ENCODE measurements at places on chromosomes 5 and 9. TPM values are rescaled to one million over a fixed set of nuclear protein-coding genes. Genes with fewer than 3 reads are reported as not detected.

TUSC1 gene
- total RNA-seq = 16.5 TPM

WNK2 gene
- 29.2 TPM for total RNA-seq

S1PR3 gene
- total RNA-seq = 26.2 TPM

PCBD2 gene
- total RNA-seq = 9.4 TPM

ERAP2 gene
- 3.5 TPM for total RNA-seq

QRFP gene
- not detected for total RNA-seq

FBLL1 gene
- total RNA-seq = 17.4 TPM

ZFP37 gene
- total RNA-seq = 15.5 TPM

SYK gene
- 6.1 TPM for total RNA-seq

CEL gene
- 0.30 TPM for total RNA-seq

SHOC1 gene
- not detected for total RNA-seq

PCSK1 gene
- 65.5 TPM for total RNA-seq

ORM2 gene
- total RNA-seq = not detected

SCGB3A1 gene
- total RNA-seq = not detected

NUTM2F gene
- not detected for total RNA-seq

SLF1 gene
- total RNA-seq = 21.1 TPM

IFNA21 gene
- not detected for total RNA-seq

CSF1R gene
- 40.7 TPM for total RNA-seq

AFAP1L1 gene
- total RNA-seq = 11.2 TPM

PDE8B gene
- total RNA-seq = 12.7 TPM

POLK gene
- total RNA-seq = 42.9 TPM

SPOCK1 gene
- 97.6 TPM for total RNA-seq

HK3 gene
- 0.66 TPM for total RNA-seq

NACC2 gene
- total RNA-seq = 23.3 TPM

TNIP1 gene
- total RNA-seq = 25.5 TPM

CTSV gene
- total RNA-seq = 11.7 TPM

TLN1 gene
- 73.7 TPM for total RNA-seq

OR13C9 gene
- total RNA-seq = not detected

FAT2 gene
- total RNA-seq = 3.2 TPM

APBA1 gene
- 38.5 TPM for total RNA-seq

OTP gene
- 0.83 TPM for total RNA-seq

PRKAA1 gene
- 83.4 TPM for total RNA-seq

FBXO4 gene
- 17.0 TPM for total RNA-seq

IFNA16 gene
- total RNA-seq = not detected

MARCOL gene
- total RNA-seq = not detected

GZMA gene
- total RNA-seq = 0.20 TPM

CCL27 gene
- total RNA-seq = not detected

PCDHGB6 gene
- 10.6 TPM for total RNA-seq

CDC42SE2 gene
- 35.1 TPM for total RNA-seq

FGF10 gene
- total RNA-seq = 10.1 TPM

CDH9 gene
- total RNA-seq = 3.2 TPM

IL5 gene
- not detected for total RNA-seq

PCDHA1 gene
- total RNA-seq = 1.0 TPM

GNA14 gene
- total RNA-seq = 5.0 TPM

ABLIM3 gene
- 32.6 TPM for total RNA-seq

SCGB3A2 gene
- total RNA-seq = not detected

TAF11L10 gene
- total RNA-seq = not detected

GPR150 gene
- total RNA-seq = 0.06 TPM

PTPRD gene
- total RNA-seq = 229 TPM

ARHGEF37 gene
- 7.0 TPM for total RNA-seq

CDKN2B gene
- total RNA-seq = 0.94 TPM

FAM78A gene
- total RNA-seq = 3.9 TPM

NAIP gene
- total RNA-seq = 31.0 TPM

GABRB2 gene
- 31.1 TPM for total RNA-seq

MAN2A1 gene
- total RNA-seq = 107 TPM

RNF208 gene
- total RNA-seq = 2.0 TPM

C5orf46 gene
- total RNA-seq = not detected

THBS4 gene
- total RNA-seq = 22.7 TPM

BASP1 gene
- total RNA-seq = 163 TPM

Measured in spinal cord (tissue), 10 donors.